ENCODE measurements at places on chromosomes 1 and 21. TPM values are rescaled to one million over a fixed set of nuclear protein-coding genes. Genes with fewer than 3 reads are reported as not detected.

DNA sequence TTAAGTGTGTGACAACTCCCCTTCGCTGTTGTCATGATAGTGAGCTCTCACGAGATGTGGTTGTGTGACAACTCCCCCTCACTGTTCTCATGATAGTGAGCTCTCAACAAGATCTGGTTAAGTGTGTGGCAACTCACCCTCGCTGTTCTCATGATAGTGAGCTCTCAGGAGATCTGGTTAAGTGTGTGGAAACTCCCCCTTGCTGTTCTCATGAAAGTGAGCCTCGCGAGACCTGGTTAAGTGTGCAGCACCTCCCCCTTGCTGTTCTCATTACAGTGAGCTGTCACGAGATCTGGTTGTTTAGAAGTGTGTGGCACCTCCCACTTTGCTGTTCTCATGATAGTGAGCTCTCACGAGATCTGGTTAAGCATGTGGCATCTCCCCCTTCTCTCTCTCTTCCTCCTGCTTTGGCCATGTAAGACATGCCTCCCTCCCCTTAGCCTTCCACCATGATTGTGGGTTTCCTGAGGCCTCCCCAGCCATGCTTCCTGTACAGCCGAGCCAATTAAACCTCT lies 25.1 kb upstream of the LSS start:
- no peak for DNase-seq

DNA sequence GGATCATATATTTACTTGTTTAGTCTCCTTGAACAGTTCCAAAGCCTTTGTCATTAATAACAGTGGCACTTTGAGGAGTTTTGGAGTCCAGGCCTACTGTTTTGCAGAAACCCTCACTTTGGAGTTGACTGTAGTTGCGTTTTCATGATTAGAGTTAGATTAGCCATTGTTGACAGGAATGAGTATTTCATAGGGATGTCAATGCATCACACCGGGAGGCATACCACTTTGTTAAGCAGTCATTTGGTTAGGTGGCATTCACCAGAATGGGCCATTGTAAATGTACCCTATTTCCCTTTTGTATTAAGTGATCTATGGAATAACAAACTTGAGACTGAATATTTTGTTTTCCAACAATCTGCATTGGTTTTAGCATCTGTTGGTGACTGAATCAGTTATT lies 11.8 kb downstream of the MRPS6 start:
- no peak for DNase-seq

DNA sequence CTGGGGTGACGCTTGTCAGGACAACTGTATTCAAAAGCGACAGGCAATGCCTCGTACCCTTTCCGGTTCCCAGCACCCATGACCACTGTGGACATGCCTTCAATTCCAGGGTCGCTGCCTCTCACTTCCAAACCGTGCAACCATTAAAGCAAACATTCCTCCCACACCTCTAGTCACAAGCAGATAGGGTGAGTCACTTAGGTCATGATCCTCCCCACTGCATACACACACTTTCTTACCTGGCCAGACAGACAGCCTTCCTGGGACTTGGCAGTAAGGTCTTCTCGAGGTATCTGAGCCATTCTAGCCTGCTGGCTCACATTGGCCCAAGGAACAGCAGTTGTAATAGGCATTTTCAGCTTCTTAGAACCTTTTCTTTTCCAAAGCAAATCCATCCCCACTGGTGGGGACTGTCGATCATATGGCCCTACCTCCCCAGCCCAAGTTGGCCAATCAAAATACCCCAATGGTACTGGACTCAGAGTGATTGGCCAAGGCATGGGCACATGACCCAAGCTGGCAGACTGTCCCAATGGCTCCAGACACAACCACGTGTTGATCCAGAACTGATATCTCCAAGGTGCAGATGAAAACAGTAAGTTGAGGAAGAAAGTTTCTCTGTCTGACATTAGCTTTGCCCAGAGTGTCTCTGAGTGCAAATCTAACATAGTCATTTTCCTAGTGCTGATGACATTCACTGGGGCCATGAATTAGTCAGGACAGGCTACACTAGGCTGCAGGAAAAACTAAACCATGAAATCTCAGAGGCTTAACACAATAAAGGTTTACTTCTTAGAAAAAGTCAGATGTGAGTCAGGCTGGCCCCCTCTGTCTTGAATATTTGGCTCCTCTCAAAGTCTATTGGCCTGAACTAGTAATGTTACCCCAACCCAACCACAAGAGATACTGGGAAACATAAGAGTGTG lies 113.8 kb downstream of the RRAGC start:
- DNase-seq = no peak

Gene DAB1
- total RNA-seq = not detected

Gene KCNJ9
- not detected for total RNA-seq

DNA sequence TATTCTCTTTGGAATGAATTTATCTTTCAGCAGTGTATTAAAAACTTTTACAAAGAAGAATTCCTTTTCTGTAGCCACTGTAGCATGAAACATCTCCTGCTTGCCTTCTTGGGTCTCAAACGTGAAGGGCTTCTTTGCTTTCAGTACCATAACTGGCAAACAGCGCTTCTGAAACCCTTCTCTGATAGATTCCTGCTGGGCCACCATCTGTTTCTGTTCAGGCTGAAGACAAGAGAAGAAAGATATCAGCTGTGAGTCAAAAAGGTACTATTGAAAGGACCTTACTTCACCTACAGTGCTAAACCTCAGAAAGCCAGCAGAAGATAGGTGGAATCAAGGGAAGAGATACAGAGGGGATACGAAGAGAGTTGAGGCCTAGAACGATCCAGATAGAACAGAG lies 10.5 kb downstream of the AIM2 start:
- DNase-seq = no peak

- no peak for DNase-seq
Observed at GRCh38 chr21:15730484-15731242, 881 bp downstream of the USP25 start.

DNA sequence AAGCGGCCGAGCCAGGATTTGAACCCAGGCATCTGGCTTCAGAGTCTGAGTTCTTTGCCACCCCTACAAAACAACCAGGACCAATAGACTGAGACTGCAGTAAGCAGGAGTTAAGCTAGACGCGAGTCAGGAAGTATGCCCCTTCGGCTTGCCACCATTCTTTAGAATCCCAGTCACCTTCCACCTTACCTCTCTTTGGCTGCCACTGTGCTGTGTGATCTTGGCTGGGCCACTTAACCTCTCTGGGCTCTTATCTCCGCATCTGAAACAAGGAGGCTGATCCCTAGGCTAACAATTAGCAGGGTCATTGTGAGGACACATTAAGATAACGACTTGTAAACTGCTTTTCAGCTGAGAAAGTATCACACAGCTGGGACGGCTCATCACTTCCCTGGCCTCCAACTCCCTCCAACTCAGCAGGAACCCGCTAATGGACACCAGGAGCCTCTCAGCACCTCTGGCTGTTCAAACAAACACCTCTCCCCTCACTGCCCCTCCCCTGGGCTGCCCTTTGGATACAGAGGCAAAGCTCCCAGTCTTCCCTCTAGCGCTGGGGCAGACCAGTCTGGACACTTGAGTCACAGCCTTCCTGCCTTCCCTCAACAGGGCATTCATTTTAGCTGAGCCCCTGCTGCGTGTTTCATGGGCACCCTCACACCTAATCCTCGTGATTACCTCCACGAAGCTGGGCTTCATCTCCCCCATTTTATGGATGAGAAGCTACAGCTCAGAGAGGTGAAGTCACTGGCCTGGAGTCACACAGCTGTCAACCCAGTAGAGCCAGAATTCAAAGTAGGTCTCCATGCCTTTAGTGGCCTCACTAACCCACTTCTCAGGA lies 83.2 kb downstream of the CAMK2N1 start:
- no peak for DNase-seq

DNA sequence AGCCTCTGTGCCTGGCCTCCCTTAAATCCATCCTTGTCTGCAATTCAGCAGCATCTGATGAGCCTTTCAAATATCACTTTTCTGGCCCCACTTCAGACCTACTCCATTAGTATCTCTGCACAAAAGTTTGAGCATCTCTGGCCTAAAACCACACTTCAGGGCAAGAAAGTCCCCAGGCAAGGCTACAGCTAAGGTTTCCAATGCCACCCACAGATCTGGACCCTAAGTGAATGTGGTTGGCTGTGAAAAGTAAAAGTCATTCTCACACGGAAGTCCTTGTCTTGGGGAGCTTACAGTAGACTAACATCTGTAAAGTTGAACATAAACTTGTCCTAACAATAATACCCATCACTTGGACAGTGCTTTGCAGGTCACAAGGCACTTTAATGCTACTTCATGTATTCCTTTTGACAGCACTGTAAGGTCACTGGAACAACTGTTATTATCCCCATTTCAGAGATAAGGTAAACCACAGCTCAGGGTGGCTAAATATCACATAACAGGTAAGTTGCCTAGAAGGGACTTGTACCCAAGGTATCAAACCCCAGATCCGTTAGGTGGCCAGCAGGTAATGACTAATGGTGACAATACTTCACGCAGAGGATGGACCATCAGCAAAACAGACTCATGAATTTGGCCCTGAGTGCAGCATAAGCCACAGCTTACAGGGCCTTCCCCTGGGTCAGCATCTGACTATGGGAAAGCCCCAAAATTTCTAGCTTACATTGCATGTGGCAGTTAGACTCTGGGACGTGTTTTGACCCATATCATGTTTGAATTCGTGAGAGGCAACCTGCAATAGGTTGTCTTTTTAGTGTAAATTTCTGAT lies 356.0 kb downstream of the HHAT start:
- DNase-seq = no peak

DNA sequence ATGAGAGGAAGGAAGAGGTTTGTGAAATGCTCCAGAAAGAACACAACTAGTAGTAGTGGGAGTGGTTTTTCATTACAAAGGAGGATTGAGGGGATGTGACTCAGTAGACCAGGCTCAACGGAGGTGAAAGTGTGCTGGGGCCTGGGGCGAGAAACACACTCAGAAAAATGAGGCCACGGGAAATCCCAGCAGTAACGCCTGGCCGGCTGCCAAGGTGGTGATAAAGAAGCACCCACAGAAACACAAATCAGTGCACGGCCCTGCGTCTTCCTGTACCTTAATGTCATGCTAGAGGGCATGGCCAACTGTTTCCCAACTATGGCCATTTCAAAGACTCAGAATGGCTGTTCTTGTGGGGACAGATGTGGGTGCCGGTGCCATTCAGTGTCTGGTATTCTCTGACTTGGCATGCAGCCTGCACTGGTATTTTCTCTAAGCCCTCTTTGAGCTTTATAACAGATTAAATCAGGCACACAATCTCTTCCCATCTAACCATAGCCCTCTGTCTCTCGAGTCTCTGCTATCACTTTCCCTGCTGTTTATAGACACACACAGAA lies 38.2 kb downstream of the URB2 start:
- peak; percentile 60 for DNase-seq

GRCh38 chr1:37567023-37567422 lies 10.3 kb downstream of the DNALI1 start:
- DNase-seq = no peak

Gene TSPEAR
- not detected for total RNA-seq

Gene MXRA8
- 2.2 TPM for total RNA-seq

DNA sequence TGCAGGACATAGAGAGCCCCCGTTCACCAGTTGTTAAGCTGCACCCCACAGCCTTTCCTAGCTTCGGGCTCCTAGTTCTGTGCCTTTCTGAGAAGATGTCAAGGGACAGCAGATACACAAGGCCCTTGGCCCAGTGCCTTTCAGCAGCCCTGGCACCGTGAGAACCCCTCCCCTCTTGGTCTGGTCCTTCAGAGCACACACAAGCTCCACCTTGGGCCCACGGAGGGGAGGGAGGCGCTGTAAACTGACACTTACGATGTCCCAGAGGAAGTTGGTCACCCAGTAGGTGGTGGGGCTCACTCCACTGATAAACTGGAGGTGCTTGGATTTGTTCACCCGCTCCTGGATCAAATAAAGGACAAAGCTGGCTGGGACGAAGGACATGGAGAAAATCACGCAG lies 101.6 kb downstream of the ABCA4 start:
- no peak for DNase-seq

Gene UBASH3A
- not detected for total RNA-seq

- no peak for DNase-seq
Observed at GRCh38 chr1:44696101-44696500, 21.6 kb downstream of the ARMH1 start.

- DNase-seq = peak; percentile 8
Observed at GRCh38 chr1:38418195-38419030, 371.8 kb upstream of the POU3F1 start.

GRCh38 chr1:55990007-55990406 lies 589.4 kb downstream of the PLPP3 start:
- no peak for DNase-seq

DNA sequence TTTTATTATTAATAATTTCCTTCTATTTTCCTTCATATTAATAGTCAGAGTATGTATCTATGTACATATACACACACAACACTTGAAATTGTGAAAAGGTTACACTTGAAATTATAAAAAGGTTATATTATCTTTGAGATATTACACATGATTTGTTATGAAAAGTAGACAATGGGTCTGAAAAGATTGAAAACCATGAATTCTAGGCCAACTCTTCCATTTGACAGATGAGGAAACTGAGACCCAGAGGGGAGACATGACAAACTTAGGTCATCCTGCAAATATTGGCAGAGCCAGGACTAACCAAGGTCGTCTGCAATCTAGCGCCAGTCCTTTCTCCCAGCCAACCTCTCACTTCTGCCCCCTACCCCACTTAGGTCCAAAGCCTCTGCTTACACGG lies 33.2 kb downstream of the TRIM62 start:
- DNase-seq = no peak

DNA sequence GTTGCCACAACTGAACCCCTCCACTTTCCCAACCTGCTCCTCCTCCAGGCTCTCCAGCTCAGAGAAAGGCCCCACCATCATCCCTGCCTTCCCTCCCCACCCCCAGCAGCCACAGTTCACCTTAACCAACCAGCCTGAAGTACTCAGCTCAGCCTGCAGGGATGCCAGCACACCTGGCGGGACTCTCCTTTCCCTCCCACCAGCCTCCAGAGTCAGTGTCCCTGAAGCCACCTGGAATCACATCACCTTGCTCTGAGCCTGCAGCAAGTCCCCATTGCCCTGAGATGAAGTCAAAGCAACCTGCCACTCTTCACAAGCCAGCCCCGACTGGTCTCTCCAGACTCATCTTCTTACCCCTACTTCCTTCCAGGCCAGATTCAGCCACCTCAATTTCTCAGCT lies 26.2 kb upstream of the ZC3H12A start:
- DNase-seq = no peak

Gene PLA2G2D
- not detected for total RNA-seq

Gene RGS7
- 0.40 TPM for total RNA-seq

Gene TNFRSF8
- total RNA-seq = 0.32 TPM

- no peak for DNase-seq
Observed at GRCh38 chr1:231216498-231216897, 24.5 kb upstream of the GNPAT start.

Gene GLRX2
- 15.9 TPM for total RNA-seq

- no peak for DNase-seq
Observed at GRCh38 chr1:56070601-56071000, 508.8 kb downstream of the PLPP3 start.

Gene COQ8A
- total RNA-seq = 13.5 TPM

Gene S100A9
- total RNA-seq = 0.95 TPM

Gene RHCE
- 0.11 TPM for total RNA-seq

Gene CBR3
- total RNA-seq = 20.2 TPM

DNA sequence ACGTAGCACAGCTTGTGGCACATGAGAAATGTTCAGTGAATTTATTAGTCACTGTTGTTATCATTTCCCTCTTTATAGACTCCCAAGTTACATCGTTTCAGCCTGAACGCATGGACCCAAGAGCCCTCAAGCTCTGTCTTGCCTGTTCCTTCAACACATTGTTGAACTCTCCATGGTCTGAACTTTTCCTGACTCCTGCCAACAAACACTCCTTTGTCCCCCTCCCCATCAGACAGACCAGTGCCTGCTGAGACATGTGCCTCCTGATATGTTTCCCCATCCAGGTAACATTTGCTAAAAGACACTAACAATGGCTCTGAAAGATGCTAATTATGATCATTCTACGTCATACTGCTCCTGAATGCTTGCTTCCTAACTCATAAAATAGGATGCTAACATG lies 108.7 kb upstream of the NFIA start:
- DNase-seq = no peak
